ENCODE measurements at places on chromosomes 5 and 9.
A peak's percentile ranks its signal among the peaks of the same experiment; 100 is the strongest.

DNA sequence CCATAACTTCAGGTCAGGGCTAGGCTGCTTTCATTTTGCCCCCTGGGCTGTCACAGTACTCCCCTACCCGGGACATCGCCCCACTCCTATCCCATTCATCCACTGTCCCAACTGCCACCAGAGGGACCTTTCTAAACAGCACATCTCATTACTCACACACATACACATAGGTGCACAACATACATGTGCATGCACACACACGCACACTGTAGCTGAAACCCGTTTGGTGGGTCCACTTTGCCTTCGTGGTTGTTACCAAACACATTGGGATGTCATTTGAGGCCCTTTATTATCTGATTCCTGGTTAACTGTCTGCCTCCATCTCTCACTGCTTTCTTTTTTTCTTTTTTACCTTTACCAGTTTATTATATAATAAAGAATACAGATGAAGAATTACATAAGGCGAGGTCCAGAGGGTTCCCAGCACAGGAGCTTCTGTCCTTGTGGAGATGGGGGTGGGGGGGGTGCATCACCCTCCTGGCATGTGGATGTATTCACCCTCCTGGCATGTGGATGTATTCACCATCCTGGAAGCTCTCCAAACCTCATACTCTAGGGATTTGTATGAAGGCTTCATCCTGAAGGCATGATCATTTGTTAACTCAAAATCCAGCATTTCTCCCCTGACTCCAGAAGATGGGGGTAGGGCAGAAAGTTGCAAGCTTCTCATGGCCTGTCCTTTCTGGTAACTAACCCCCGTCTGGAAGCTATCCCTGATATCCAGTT, 186.0 kb downstream of the GOLPH3 start:
- peak; percentile 93 for DNase-seq

DNA sequence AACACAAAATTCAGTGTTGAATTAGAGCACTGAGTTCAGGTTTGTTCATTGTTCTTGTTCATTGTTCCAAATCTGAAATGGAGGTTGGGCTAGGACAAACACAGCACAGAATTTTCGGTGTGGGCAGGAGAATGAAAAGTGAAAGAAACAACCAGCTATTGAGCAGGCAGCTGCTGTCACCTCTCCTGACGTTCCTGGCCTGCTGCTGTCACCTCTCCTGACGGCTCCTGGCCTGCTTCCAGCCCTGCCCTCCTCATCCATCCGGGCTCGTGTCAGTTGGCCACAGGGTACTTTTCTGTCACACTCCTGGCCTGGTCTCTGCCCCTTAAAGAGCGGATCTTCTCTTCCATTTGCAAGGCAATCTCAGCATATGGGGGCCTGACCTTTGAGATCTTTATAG, 45.2 kb upstream of the CKMT2 start:
- no peak for DNase-seq

DNA sequence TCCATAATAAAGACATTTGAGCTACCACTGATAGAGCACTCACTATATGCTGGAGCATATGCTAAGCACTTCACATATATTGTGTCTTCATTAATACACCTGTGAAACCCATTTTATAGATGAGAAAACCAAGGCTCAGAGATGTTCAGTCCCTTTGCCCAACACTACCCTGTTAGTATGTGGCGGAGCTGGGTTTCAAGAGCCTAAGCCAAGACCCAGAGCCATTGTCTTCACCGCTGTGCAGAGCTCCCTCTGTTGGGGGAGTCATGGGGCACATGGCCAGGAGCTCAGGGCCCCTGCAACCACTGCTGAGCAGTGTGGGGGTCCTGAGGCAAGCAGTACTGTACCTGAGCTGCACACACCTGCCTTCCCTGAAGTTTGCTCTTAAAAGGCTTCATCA, 37.3 kb upstream of the SLC25A51 start:
- DNase-seq: no peak

- no peak for DNase-seq
Measured at GRCh38 chr5:6492934-6493333, 44.3 kb downstream of the UBE2QL1 start.

DNA sequence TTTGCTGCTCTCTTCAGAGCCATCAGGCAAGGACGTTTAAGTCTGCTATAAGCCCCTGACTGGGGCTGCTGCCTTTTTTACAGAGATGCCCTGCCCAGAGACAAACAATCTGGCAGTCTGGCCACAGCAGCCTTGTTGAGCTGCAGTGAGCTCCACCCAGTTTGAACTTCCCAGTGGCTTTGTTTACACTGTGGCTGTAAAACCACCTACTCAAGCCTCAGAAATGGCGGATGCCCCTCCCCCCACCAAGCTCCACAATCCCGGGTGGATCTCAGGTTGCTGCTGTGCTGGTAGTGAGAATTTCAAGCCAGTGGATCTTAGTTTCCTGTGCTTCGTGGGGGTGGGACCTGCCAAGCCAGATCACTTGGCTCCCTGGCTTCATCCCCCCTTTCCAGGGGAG, 59.7 kb upstream of the SNCAIP start:
- no peak for DNase-seq

DNA sequence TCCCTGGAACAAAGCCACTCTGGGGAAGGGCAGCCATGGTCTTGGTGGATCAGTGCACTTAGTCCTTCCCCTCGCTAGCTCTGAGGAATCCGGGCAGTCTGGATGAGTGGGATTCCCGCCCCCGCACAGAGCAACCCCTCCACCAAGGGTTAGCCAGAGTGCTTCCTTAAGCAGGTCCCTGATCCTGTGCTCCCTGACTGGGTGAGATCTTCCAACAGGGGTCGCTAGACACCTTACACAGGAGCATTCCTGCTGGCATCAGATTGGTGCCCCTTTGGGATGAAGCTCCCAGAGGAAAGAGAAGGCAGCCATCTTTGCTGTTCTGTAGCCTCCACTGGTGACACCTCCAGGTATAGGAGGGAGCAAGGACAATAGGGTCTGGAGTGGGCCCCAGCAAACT, 228.8 kb downstream of the AP3B1 start:
- DNase-seq: no peak

DNA sequence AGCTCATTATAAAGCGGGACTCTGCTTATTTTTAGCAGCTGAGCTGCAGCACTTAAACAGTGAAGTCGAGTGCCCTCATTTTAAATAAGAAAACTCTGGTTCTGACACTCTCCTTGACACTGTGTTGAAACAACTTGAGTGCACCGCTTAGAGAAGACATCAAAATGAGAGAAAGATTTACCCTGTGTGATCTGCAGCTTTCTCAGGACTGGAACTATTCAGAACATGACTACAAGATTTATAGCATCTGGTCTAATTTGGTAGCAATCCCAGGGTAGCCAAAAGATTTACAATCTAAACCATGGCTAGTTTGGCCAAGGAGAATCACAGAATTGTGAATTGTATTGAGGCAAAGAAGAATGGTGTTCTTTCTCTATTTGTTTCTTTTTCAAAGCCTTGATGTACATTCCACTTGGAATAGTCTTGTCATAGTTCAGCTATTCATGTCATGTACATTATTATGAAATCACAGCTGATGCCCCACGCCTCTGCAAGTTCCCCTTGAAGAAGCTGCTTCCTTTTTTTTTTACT, 38.7 kb downstream of the PLEKHG4B start:
- no peak for DNase-seq

Data from mammary epithelial cell (primary cell).